ENCODE measurements at places on chromosomes 4 and X. TPM values are rescaled to one million over a fixed set of nuclear protein-coding genes. Genes with fewer than 3 reads are reported as not detected.

RHOXF1 gene
- not detected for total RNA-seq

CXCL5 gene
- 4.6 TPM for total RNA-seq

EVC2 gene
- total RNA-seq: 2.8 TPM

APELA gene
- not detected for total RNA-seq

C4orf17 gene
- total RNA-seq: not detected

UGT2B17 gene
- total RNA-seq: not detected

SAGE1 gene
- total RNA-seq: not detected

CFAP99 gene
- not detected for total RNA-seq

FRG2 gene
- total RNA-seq: not detected

DUSP21 gene
- total RNA-seq: not detected

KCNE5 gene
- total RNA-seq: 0.09 TPM

DUX4 gene
- total RNA-seq: not detected

BST1 gene
- total RNA-seq: 4.3 TPM

NUDT10 gene
- 1.3 TPM for total RNA-seq

AMBN gene
- not detected for total RNA-seq

MAGEA3 gene
- total RNA-seq: not detected

HSFX3 gene
- total RNA-seq: not detected

ARHGEF6 gene
- total RNA-seq: 0.05 TPM

HDAC8 gene
- 18.1 TPM for total RNA-seq

NAP1L3 gene
- total RNA-seq: not detected

All from airway epithelial cell (primary cell).